ENCODE measurements at places on chromosomes 6 and 20. TPM values are rescaled to one million over a fixed set of nuclear protein-coding genes. Genes with fewer than 3 reads are reported as not detected.

The SLC17A3 gene
- 2.4 TPM for total RNA-seq

The LTA gene
- total RNA-seq, result 19.9 TPM

The CRISP3 gene
- not detected for total RNA-seq

The PIGT gene
- 136 TPM for total RNA-seq

The C6orf52 gene
- not detected for total RNA-seq

The TRIM40 gene
- total RNA-seq, result 3.5 TPM

The ARMH2 gene
- total RNA-seq, result 2.7 TPM

The C4B gene
- total RNA-seq, result 2.2 TPM

GRCh38 chr6:56079751-56080540, 167.4 kb downstream of the COL21A1 start:
- H3K27ac ChIP-seq, result no peak overlapping the region
- no peaks in the 10 kb centered on the region for H3K27me3 ChIP-seq
- H3K36me3 ChIP-seq, result no peaks in the 10 kb centered on the region
- H3K4me1 ChIP-seq, result no peaks in the 10 kb centered on the region
- H3K4me3 ChIP-seq, result no peak overlapping the region

- DNase-seq, result no peak
- H3K27ac ChIP-seq, result no peak overlapping the region
- no peak overlapping the region for H3K4me3 ChIP-seq
- no peaks in the 10 kb centered on the region for H3K36me3 ChIP-seq
- no peaks in the 10 kb centered on the region for H3K27me3 ChIP-seq
- peaks cover 4% of the 10 kb centered on the region for H3K4me1 ChIP-seq
Observed at GRCh38 chr6:31609519-31610406, 5.3 kb upstream of the AIF1 start.

GRCh38 chr20:36988494-36988966, 37.0 kb upstream of the SAMHD1 start:
- H3K27ac ChIP-seq, result peak overlapping the region; percentile 19
- no peaks in the 10 kb centered on the region for H3K27me3 ChIP-seq
- H3K4me1 ChIP-seq, result peaks cover 24% of the 10 kb centered on the region
- DNase-seq, result no peak
- H3K4me3 ChIP-seq, result no peak overlapping the region

- peaks cover 30% of the 10 kb centered on the region for H3K27me3 ChIP-seq
- no peak for DNase-seq
- H3K4me3 ChIP-seq, result no peak overlapping the region
- no peak overlapping the region for H3K27ac ChIP-seq
Observed at GRCh38 chr20:38219006-38219950, 41.3 kb downstream of the KIAA1755 start.

DNA sequence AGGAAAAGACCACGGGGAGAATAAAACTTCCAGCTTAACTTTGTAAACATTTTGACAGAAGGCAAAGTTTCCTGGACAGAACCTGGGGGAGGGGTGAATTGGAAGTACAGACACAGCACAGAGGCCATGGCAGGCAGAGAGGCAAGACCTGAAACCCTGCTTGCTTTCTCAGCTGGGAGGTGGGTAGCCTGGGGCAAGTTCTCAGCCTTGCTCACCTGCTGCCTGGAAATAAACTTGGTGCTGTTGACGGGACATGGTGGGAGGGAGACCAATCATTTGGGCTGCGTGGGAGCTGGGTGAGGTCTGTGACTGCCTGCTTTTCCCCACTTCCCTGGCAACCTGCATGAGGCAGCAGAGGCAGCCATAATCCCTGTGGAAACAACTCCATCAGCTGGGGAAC, 221.3 kb downstream of the MOXD1 start:
- H3K27me3 ChIP-seq, result no peaks in the 10 kb centered on the region
- no peak for DNase-seq
- H3K4me3 ChIP-seq, result no peak overlapping the region

DNA sequence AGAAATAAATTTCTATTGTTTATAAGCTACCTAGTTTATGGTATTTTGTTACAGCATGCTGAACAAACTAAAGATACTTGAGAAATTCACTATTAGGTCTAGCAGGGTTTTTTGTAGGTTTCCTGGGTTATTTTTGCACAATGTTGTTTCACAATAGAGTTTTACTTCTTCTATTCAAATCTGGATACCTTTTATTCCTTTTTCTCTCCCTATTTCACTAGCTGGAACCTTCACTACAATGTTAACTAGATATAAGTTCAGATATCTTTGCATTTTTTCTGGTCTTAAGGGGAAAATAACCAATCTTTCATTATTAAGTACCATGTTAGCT, 237.7 kb upstream of the CITED2 start:
- H3K27ac ChIP-seq, result no peak overlapping the region
- H3K27me3 ChIP-seq, result no peaks in the 10 kb centered on the region
- no peak overlapping the region for H3K4me3 ChIP-seq
- DNase-seq, result no peak

DNA sequence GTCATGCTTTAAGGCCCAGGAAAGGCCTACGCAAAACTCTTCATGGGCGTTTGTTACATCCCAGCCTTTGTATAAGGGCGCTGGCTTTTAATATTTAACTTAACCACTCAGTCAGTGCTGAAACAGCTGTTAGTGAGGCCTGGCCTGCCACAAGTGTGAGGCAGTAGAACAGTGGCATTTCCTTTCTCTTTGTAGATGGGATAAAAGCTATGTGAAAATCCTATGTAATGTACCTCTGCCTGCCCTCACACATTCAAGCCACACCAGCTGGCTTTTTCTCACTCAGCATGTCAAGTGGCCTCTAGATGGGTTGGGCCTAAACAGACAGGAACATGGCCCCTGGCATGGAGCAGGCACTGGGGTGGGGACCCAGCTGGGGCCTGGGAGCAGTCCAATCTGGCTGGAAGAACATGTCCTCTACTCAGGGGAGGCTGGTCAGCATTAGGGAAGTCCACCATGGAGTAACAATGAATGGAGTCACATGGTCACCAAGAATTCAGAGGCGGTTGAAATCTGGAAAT, 20.7 kb downstream of the CGA start:
- H3K27ac ChIP-seq, result no peak overlapping the region
- peaks cover 2% of the 10 kb centered on the region for H3K36me3 ChIP-seq
- DNase-seq, result no peak

DNA sequence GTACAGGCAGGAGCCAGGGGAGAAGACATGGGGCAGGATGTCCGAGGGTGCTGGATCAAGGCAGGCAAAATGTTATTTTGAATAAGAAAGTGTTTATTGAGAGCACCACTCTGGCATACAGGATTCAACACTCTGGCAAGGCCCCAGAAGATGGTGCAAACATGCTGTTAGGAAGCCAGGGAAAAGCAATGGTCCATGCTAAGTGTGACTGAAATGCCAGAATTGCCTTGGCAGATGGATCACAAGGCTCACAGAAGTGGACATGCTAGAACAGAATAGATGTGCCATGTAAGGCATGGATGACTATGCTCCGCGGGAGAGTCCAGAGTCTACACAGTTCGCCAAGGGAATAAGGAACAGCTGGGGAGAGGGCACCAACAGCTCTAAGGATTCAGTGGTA, 54.6 kb downstream of the QRSL1 start:
- H3K27ac ChIP-seq, result no peak overlapping the region
- no peaks in the 10 kb centered on the region for H3K36me3 ChIP-seq
- no peak for DNase-seq
- peaks cover 21% of the 10 kb centered on the region for H3K27me3 ChIP-seq

DNA sequence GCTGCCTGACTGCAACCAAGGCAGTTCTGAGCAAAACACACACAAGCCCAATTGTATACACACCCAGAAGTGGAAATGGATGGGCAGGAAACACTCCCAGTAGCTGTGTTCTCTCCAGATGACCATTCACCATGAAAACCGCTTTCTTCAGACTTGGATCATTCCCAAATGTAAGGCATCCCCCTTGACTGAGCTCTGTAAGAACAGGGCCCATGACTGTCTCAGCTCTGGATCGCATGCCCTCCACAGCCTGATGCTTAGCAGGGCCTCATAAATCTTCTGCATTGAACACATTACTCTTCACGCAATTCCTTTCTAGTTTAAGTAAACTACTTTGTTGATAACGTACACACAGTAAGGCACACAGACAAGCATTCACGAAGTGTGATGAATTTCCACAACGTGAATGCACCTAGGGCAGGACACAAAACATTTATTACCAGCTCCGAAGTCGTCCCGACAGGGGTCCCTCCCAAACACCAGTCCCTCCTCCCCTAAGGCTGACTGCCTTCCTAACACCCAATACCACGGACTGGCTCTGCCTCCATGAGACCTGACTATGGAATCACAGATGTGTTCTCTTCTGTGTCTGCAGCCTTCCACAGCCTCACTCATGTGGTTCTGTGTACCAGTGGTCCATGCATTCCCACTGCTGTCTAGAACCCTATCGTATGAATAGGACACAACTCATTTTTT, 31.7 kb downstream of the BMP7 start:
- no peak for DNase-seq
- H3K4me1 ChIP-seq, result no peaks in the 10 kb centered on the region
- H3K4me3 ChIP-seq, result no peak overlapping the region
- H3K36me3 ChIP-seq, result peaks cover 2% of the 10 kb centered on the region
- no peak overlapping the region for H3K27ac ChIP-seq
- H3K27me3 ChIP-seq, result peaks cover 53% of the 10 kb centered on the region

GRCh38 chr6:24391208-24391607, 11.5 kb upstream of the MRS2 start:
- DNase-seq, result no peak
- H3K27ac ChIP-seq, result no peak overlapping the region
- no peak overlapping the region for H3K4me3 ChIP-seq
- H3K27me3 ChIP-seq, result peaks cover 17% of the 10 kb centered on the region
- peaks cover 2% of the 10 kb centered on the region for H3K36me3 ChIP-seq

DNA sequence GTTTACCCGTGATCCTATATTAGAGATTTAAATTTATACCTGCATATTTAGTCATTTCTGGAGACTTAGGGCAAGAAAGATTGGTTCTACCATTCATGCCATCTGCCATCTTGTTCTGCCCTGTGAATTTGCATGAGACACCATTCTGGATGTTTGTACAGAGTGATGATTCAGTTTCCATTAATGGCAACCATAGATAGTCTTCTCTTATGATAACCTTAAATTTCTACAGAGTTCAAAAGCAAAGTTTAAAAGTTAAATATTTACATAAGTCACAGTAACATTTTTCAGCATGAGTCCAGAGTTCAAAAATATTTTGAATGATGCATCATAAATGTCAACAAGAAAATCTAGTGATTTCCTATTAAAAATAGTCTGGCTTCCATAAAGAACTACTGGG, 23.2 kb downstream of the PLCB1 start:
- no peaks in the 10 kb centered on the region for H3K27me3 ChIP-seq
- peaks cover 54% of the 10 kb centered on the region for H3K4me1 ChIP-seq
- H3K27ac ChIP-seq, result peak overlapping the region; percentile 89
- DNase-seq, result no peak
- H3K36me3 ChIP-seq, result no peaks in the 10 kb centered on the region

- peak overlapping the region; percentile 37 for H3K27ac ChIP-seq
- peaks cover 23% of the 10 kb centered on the region for H3K4me1 ChIP-seq
- peaks cover 8% of the 10 kb centered on the region for H3K36me3 ChIP-seq
Observed at GRCh38 chr20:58271606-58272351, 37.7 kb upstream of the RAB22A start.

DNA sequence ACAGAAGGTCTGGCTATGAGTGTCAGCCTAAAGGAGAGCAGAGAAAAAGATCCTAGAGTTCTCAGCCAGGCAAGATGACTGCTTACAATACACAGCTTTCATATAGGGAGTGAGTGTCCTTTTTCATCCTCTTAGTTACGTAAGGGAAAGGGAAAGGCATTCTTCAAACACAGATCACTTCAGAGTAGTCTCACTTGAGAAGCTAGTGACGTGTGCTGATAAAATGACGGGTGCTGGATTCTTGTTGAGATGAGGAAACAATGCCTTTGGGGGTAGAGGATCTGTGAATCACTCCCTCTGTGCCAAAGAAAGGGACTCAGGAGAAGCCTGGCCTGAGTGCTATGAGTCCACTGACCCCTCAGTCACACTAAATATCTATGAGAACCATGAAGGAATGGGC, 117.3 kb downstream of the QRSL1 start:
- H3K36me3 ChIP-seq, result no peaks in the 10 kb centered on the region
- peaks cover 37% of the 10 kb centered on the region for H3K27me3 ChIP-seq
- H3K4me3 ChIP-seq, result no peak overlapping the region
- H3K27ac ChIP-seq, result no peak overlapping the region
